A549 (cell line): ENCODE measurements at places on chromosomes 12 and 14.

DNA sequence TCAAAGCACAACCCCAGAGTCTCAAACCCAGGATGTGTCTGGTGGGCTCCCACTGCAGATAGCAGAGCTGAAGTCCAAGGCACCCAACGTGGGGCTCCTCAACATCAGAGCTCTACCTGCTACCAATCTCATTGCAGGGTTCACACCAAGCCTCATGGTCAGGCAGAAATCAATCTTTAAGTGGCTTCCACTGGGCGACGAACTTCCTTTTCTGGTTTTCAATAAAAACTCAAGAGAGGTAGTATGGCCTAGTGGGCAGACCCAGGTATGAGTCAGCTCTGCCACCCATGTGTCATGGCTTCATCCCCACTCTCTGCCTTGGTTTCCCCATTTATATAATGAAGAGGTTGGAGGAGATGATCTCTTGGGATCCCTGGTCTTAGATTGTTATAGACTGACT is 47.0 kb downstream of the BCL11B start:
- DNase-seq = no peak

- DNase-seq = no peak
Observed at GRCh38 chr12:92784356-92784755, 81.6 kb downstream of the PLEKHG7 start.

GRCh38 chr12:10557766-10558165 is 52.1 kb downstream of the EIF2S3B start:
- DNase-seq = no peak

- DNase-seq = no peak
Observed at GRCh38 chr12:66195242-66195641, 6.2 kb downstream of the IRAK3 start.

GRCh38 chr14:71451501-71451900 is 480.7 kb upstream of the RGS6 start:
- no peak for DNase-seq

GRCh38 chr12:571795-572531 is 91.3 kb downstream of the NINJ2 start:
- peak; percentile 74 for DNase-seq

- no peak for DNase-seq
Observed at GRCh38 chr12:116018282-116018681, 259.2 kb downstream of the MED13L start.
